ENCODE measurements at places on chromosomes 1 and 21. TPM values are rescaled to one million over a fixed set of nuclear protein-coding genes. Genes with fewer than 3 reads are reported as not detected.

FCRL5 gene
- total RNA-seq = not detected

ST7L gene
- total RNA-seq = 10.9 TPM

PODN gene
- not detected for total RNA-seq

MPZ gene
- total RNA-seq = 0.21 TPM

GPN2 gene
- total RNA-seq = 27.9 TPM

IFI6 gene
- total RNA-seq = 14.8 TPM

DCST2 gene
- not detected for total RNA-seq

C1QB gene
- total RNA-seq = not detected

AK2 gene
- total RNA-seq = 157 TPM

ADCY10 gene
- total RNA-seq = 0.08 TPM

DMRTA2 gene
- 0.13 TPM for total RNA-seq

BCAN gene
- 0.08 TPM for total RNA-seq

DENND2C gene
- 0.47 TPM for total RNA-seq

PROK1 gene
- total RNA-seq = not detected

C2CD4D gene
- not detected for total RNA-seq

CCDC24 gene
- 7.2 TPM for total RNA-seq

MLLT11 gene
- 17.2 TPM for total RNA-seq

HENMT1 gene
- 6.0 TPM for total RNA-seq

C1orf56 gene
- 8.4 TPM for total RNA-seq

RSRP1 gene
- total RNA-seq = 23.7 TPM

OR14C36 gene
- not detected for total RNA-seq

MYOC gene
- not detected for total RNA-seq
